Hepatocyte (in vitro differentiated cells): ENCODE measurements at places on chromosomes 1 and 21. TPM values are rescaled to one million over a fixed set of nuclear protein-coding genes. Genes with fewer than 3 reads are reported as not detected.

GRCh38 chr1:150146849-150147542, 2.7 kb upstream of the PLEKHO1 start:
- H3K36me3 ChIP-seq = no peaks in the 10 kb centered on the region
- no peak overlapping the region for H3K4me3 ChIP-seq
- DNase-seq = no peak
- peaks cover 6% of the 10 kb centered on the region for H3K27me3 ChIP-seq
- peaks cover 3% of the 10 kb centered on the region for H3K4me1 ChIP-seq

DNA sequence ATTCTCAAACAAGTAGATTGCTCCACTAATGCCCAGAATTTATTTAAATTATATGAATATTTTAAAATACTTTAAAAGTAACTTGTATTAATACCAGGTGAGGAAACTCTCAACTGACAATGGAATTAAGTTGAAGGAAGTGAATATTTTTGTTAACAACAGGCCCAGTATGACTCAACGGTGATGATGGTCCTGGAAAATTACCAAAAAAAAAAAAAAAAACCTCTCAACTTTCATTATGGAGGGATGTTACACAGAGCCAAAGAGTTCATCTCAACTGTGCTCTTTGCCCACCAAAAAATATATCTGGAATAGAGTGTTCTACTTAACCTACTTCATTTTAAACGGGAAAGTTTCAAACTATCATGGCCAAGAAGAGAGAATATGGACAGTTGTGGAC, 28.3 kb downstream of the CFH start:
- H3K36me3 ChIP-seq = no peaks in the 10 kb centered on the region
- no peaks in the 10 kb centered on the region for H3K27me3 ChIP-seq
- H3K27ac ChIP-seq = no peak overlapping the region
- H3K4me3 ChIP-seq = no peak overlapping the region
- no peak for DNase-seq
- no peaks in the 10 kb centered on the region for H3K4me1 ChIP-seq

DNA sequence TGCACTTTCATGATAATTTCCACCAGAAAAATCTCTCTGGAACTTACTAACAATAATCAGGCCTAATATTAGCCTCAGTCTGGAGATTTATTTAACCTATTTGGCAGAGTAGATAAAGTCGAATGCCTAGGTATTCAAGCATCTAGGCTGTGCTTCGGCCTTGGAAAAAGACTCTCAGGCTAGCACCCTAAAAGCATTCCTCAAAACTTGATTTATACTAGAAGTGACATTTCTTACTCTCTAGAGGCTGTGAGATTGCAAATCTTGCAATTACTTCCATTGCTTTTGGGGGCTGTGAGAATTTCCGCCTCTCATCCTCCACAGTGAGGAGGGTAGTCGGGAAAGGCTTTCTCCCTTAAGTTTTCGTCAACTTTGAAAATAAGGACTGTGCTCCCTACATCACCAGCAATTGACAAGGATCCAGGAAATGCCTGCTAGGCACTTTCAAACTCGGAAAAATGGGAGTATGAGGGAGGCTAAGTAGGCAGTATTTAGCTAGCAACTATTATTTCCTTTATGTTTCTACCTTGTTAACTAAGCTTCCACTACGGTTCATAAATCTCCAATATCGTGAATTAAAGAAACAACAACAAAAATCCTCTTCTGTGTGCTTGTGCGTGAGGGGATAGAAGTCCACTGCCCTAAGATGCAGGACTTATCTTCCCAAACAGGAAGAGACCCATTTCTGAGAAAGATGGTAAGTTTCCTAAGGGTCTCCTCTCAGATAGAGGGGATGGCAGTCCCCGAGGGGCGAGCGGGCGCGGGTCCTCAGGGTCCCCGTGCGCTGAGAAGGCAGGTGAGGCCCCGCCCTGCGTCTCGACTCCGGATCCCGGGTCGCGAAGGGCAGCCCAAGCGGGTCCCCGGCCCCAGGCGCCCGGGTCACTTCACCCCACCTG, 1.1 kb upstream of the LMO4 start:
- no peaks in the 10 kb centered on the region for H3K27me3 ChIP-seq
- no peak for DNase-seq
- H3K4me3 ChIP-seq = peak overlapping the region; percentile 41
- peak overlapping the region; percentile 93 for H3K27ac ChIP-seq

Gene RAB3B
- polyA plus RNA-seq = 7.5 and 9.7 TPM in 2 replicates
